NB4 (cell line): ENCODE measurements at places on chromosomes 11 and 22.

DNA sequence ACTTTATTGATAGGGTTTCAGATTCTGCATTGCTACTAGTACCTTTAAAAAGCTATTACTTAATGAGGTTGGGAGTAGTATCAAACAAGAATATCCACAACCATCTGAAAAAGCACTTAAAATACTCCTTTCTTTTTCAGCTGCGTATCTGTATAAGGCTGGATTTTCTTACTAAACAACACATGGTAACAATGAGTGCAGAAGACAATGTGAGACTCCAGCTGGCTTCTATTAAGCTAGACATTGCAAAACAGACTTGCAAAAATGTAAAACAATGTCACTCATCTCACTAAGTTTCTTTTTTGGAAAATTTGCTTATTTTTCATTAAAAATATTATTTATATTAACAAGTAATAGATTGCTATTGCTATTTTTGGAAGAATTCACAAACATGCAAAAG is 132.6 kb downstream of the WNT11 start:
- DNase-seq, result no peak

DNA sequence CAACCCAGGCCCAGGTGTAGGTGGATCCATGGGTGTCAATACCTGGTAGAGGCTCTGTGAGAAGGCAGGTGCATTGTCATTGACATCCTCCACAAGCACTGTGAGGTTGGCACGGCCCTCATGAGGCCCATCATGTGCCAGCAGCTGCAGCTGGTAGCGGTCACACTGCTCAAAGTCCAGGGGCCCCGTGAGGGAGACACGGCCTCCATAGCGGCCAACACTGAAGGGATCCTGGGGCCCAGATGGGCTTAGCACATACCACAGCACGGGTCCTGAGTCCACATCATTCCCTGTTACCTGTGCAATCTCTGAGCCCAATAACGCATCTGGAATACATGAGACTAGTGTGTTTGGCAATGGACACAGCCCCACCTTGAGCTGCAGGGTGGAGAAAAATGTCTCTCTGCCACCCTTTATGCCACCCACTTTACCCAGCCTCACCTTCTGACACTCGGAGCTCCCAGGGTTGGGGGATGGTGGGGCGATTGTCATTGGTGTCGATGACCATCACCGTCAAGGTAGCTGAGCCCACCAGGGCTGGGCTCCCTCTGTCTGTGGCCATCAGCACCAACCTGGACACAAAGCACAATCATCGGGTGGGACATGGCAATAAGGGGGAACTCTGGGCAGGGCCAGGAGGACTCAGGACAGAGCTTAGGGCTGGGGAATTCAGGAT is 6.1 kb upstream of the TPP1 start:
- no peak for DNase-seq

GRCh38 chr11:128207861-128208321 is 379.5 kb downstream of the ETS1 start:
- DNase-seq, result no peak

GRCh38 chr22:48744967-48745841 is 1082.5 kb downstream of the BRD1 start:
- no peak for DNase-seq

GRCh38 chr22:17748555-17749353 is 25.5 kb downstream of the BID start:
- no peak for DNase-seq

GRCh38 chr11:68584097-68584496 is 100.2 kb upstream of the GAL start:
- DNase-seq, result peak; percentile 75

DNA sequence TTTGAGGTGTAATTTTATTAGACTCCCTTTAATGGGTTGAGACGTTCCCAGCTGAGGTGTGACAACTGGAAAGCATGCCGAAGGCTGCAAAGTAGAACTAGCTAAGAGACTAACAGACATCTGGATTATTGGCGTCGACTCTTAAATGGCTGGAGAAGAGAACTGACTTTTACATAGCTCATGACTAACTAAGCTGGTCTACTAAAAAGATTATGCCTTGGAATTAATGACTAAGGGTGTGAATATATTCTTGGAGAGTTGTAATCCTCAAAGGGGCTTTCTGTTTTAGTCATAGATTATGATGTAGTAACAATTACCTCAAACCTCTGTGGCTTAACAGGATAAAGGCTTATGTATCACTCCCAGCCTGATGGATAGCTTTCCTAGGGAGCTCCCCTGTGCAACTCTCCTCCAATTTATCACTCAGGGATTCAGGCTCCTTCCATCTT is 39.5 kb upstream of the SLC5A12 start:
- DNase-seq, result no peak

GRCh38 chr11:72860592-72860991 is 46.4 kb downstream of the ATG16L2 start:
- DNase-seq, result no peak

DNA sequence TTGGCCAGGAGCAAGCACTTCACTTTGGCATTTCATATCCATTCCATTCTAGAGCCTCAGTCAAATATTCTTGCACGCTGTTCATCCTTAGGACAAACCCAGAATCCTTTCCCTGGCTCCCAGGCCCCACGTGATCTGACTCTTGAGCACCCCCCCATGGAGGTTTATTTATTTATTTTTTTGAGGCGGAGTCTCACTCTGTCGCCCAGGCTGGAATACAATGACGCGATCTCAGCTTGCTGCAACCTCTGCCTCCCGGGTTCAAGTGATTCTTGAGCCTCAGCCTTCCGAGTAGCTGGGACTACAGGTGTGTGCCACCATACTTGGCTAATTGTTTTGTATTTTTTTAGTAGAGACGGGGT is 12.7 kb upstream of the TSGA10IP start:
- DNase-seq, result peak; percentile 35

GRCh38 chr22:48414651-48415050 is 1413.0 kb downstream of the BRD1 start:
- DNase-seq, result no peak

- DNase-seq, result no peak
Measured at GRCh38 chr11:20638074-20638473, 31.3 kb upstream of the NELL1 start.

GRCh38 chr11:312092-312816 is 1.6 kb upstream of the IFITM1 start:
- no peak for DNase-seq

DNA sequence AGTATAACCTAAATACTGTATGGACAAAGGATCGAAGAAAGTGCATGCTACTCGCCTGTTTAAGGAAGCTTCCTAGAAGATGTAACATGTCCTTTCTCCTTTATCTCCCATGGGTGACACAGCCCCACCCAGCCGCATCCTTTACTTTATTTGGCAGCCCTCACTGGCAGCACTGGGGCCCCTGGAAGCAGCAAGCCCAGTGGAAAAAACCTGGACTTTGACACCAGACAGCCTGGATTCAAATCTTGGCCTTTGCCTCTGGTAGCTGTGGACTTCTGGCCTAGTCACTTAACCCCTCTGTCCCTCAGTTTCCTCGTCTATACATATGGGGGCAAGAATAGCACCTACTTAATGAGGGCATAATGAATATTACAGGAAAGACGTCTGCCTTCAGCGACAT is 67.1 kb downstream of the MYEOV start:
- DNase-seq, result no peak

DNA sequence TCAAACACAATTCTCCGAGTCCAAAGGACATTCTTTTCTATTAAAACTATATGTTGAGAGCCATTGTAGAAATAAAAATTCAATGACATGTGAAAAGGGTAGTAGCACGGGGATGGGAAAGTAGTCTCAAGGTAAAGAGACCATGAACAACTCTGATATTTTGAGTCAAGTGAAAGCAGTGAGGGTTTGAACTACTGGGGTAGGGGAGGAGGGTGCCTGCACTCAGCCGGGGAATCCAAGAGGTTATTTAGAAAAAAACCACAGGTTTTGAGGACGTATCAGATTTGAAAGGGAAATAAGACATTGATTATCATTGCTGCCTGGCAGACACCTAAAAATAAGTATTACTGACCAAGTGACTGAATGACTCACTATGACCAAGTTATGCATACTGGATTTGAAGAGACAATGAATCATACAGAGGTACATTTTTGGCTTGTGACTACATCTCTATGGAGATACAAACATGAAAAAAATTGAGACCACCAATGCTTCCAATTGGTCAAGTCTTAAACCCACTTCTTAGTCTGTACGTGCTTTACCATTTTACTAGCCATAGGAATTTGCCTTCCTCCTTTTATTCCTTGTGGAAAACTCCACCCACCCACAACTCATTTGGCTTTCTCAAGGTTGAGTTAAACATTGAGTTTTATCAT is 2.2 kb upstream of the OR52H1 start:
- no peak for DNase-seq

- DNase-seq, result no peak
Measured at GRCh38 chr22:46596819-46597218, 23.4 kb upstream of the GRAMD4 start.

DNA sequence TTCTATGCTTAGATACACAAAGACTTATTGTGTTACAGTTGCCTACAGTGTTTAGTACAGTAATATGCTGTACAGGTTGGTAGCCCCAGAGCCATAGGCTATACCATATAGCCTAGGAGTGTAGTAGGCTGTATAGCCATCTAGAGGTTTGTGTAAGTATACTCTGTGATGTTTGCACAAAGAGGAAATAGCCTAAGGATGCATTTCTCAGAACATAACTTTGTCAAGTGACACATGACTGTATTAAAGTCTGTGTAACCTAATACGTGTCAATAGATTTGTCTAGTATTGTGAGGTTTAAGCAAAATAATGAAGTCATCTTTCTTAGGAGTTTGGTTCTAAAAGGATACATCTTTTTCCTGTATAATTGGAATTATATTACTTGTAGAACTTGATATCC is 5.5 kb downstream of the ZC3H12C start:
- DNase-seq, result no peak

DNA sequence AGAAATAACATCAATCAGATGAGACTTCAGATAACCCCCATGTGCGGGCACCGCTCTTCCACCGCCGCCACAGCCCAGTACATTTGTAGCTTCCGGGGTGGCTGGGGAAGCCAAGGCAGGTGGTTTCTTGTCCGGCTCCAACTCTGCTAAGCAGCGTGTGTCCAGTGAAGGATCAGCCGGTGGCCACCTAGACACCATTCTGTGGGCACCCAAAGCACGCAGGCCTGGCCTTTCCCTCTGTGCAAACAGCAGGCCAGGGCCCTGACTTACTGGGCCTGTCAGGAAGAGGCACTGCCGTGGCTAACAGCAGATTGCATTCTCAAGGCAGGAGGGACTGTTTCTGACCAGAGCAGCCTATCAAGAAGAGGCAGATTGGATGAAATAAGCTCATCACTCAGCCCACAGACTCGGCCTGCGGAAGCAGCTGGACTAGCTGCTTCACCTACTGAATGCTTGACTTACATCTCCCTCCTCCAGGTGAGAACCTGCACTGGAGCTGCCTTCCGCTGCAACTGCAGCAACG is 74.8 kb downstream of the ETS1 start:
- DNase-seq, result no peak

GRCh38 chr11:124597626-124598025 is 13.6 kb upstream of the PANX3 start:
- DNase-seq, result no peak

DNA sequence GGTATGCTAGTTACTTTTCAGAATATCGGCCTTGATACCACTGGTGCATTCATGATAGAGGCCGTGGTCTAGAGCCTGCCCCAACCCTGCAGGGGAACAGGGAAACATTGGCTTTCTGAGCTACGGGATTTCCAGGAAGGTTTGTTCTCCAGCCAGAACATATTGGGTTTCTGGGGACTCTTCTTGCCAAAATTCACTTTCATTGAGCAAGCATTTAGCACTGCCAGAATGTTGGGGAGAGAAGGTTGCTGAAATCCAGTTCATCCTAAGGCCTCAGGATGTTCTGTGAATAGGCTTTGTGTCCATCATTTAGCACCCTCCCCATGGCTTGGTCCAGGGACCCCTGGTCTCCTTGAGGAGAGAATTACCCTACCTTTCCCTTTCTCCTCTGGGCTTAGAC is 36.7 kb downstream of the DRG1 start:
- no peak for DNase-seq

- DNase-seq, result no peak
Measured at GRCh38 chr11:12512826-12513395, 135.5 kb downstream of the PARVA start.

GRCh38 chr11:124640666-124641065 is 18.0 kb downstream of the TBRG1 start:
- DNase-seq, result no peak

DNA sequence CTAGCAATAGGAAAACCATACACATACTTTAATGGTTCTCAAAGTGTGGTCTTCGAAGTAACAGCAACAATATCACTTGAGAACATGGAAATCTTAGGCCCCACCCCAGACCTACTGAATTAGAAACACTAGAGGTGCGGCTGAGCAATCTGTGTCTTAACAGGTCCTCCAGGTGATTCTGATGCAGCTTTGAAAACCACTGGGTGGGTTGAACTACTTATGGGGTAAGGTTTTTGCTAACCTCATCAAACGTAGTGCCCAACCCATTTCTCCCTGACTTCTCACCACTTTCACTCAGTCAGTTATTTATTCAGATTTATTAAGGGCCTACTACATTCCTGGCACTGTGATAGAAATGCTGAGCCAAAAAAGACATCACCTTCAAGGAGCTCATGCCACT is 3.7 kb downstream of the MPZL2 start:
- DNase-seq, result no peak

DNA sequence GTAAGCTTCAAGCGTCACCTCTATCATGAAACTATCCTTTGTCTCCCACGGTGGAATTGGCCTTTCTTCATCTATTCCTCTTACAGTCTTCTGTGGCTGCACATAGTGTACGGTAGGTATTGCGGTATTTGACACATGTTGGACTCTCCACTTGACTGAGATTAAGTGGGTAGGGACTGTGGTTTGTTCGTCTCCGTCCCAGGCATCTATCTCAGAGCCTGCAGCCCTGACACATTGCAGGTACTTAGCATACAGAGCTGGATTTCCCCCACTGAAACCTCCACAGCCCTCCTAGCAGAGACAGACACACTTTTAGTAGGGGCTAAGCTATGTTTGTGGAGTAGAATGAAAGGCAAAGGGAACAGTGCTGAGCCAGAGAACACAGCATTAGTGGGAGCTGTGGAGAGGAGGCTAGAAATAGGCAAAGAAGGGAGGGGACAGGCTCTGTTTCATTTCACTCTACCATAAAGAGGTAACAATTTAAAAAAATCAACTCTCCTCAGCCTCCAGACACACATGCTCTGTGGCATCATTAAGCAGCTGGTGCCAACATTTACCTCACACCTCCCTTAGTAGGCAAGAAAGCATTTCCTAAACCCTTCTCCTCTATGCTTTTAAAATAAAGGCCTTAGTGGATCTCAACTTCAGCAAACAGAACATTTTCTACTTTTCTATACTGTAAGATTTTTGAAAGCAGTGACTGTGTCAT is 277.5 kb downstream of the KIRREL3 start:
- DNase-seq, result no peak
